Hematopoietic multipotent progenitor cell treated with erythropoietin and hydrocortisone succinate and interleukin-3 and kit ligand, for 15 days (in vitro differentiated cells): ENCODE measurements at places on chromosomes 1 and 21.

GRCh38 chr1:221778535-221779142 is 36.8 kb upstream of the DUSP10 start:
- DNase-seq = no peak

GRCh38 chr1:93000751-93001175 is 39.5 kb upstream of the DIPK1A start:
- no peak for DNase-seq

GRCh38 chr1:209805875-209806760 is at the start of gene IRF6:
IRF6 (minus strand) TSS chr1:209806142; CDS start chr1:209801413, 4,729 bp downstream.
- peak; percentile 89 for DNase-seq

- peak; percentile 5 for DNase-seq
These were observed 12.6 kb upstream of the SAMD11 start for GRCh38 chr1:910881-911721.

GRCh38 chr21:44831227-44831860 is 13.5 kb upstream of the SUMO3 start:
- DNase-seq = no peak

GRCh38 chr1:220235462-220235861 is 36.8 kb downstream of the RAB3GAP2 start:
- no peak for DNase-seq

DNA sequence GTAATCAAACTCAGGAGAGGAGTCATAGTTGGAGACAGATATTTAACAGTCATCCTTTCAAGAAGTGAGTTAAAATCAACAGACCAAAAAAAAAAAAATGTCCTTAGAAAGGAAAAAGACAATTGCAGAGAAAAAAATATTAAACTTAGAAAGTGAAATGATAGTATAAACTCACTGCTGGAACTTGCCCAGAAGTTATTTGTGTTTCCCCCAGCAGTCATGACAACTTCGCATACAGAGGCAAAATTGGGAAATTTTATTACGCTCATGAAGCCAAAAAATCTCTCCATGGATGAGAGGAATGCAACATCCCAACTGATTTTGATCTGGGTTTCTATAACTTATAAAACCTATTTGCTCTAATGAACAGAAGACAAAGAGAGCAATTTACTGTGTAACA is 198.2 kb downstream of the LRRC7 start:
- no peak for DNase-seq

DNA sequence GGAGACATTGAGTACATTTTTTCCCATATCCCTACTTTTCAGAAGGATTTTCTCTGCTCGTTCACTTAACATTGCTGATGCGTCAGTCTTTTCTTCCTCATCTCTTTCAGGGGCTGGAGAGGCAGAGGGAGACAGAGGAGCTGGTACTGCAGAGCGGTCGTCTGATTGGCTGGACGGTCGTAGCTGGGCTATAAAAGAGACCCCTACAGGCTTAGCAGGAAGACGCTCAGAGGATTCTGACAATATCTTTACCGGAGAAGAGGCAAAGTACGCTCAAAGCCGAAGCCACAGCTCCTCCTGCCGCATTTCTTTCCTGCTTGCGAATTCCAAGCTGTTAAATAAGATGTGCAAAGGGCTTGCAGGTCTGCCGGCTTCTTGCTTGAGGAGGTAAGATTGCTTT is at the start of gene RGS4:
Gene RGS4 (plus strand): TSS at position 220 of the 400 bp plus-strand sequence. CDS start 124 bp downstream, at position 344.
- DNase-seq = no peak

DNA sequence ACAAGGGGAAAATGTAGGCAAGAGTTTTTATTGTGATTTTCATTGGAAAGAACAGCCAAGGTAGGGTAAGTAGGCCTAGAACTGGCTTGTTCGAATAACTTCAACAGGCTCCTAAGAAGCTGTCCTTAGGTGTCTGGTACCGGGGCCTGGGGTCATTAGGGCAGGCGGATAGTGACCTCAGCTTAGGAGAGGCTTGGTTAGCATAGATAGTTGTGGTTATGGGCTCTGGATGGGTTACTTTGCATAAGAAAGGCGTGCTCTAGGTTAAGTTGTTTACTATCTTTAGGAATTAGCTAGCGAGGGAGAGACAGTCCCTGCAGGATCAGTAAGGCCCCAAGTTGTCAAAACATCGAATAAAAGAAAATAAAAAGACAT is 20.7 kb upstream of the HPCAL4 start:
- DNase-seq = no peak

GRCh38 chr1:7497107-7497637 is 273.9 kb upstream of the VAMP3 start:
- DNase-seq = no peak

- no peak for DNase-seq
These were observed 26.1 kb downstream of the WNT9A start for GRCh38 chr1:227921461-227922185.
